ENCODE measurements at places on chromosomes 12 and 14. TPM values are rescaled to one million over a fixed set of nuclear protein-coding genes. Genes with fewer than 3 reads are reported as not detected.

DNA sequence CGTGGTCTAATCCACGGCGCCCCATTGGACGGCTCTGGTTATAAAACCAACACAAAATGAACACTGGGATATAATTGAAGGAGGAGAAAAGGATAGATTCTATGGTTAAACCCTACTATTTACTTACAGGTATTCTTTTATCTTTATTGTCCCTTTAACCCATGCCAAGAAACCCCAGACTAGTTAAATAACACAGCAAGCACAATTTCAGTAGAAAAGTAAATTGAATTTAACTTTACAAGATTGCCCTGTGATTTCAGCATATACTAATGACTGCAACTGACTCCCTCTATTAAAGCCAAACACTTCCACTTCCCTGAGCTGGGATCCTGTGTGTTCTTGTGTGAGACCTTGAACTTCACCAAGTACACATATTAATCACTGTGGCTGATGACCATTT is 45.3 kb downstream of the BCL11B start:
- H3K4me3 ChIP-seq, result no peak overlapping the region
- H3K36me3 ChIP-seq, result no peaks in the 10 kb centered on the region

GRCh38 chr14:63938198-63939005 is 85.6 kb downstream of the SYNE2 start:
- H3K27ac ChIP-seq, result no peak overlapping the region
- H3K4me1 ChIP-seq, result no peaks in the 10 kb centered on the region
- H3K4me3 ChIP-seq, result no peak overlapping the region
- H3K27me3 ChIP-seq, result no peaks in the 10 kb centered on the region
- H3K36me3 ChIP-seq, result no peaks in the 10 kb centered on the region

FAM186B gene
- 0.27 TPM for total RNA-seq

- no peak overlapping the region for H3K4me3 ChIP-seq
- no peak for DNase-seq
- peaks cover 1% of the 10 kb centered on the region for H3K36me3 ChIP-seq
- no peak overlapping the region for H3K27ac ChIP-seq
- no peaks in the 10 kb centered on the region for H3K27me3 ChIP-seq
Measured at GRCh38 chr14:81890020-81890419, 356.4 kb upstream of the SEL1L start.

TMEM19 gene
- 25.7 TPM for total RNA-seq

DNA sequence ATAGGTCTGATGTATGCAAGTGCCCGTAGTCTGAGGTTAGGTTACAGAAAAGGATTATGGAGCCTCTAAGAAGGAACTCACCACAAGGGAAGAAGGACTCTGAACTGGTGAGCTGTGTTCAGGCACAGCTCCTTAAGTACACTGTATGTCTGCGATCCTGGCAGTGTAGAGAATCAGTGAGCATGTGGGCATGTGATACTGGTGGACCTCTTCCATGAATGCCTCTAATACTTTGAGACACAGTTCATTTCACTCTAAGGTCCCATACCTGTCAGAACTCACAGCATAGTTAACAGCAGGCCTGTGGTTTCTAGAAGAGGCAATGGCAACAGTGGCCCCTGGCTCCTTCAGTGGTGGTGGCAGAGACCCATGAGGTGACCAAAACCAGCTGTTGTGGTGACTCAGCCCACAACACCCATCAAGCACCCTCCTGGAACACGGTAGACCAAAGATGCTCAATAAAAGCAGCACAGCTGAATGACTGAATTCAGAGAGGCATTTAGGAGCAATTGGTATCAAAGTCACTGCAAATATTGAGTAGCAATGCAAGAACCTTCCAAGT is 6.9 kb upstream of the OR6J1 start:
- no peaks in the 10 kb centered on the region for H3K36me3 ChIP-seq
- DNase-seq, result no peak
- peak overlapping the region; percentile 88 for H3K27ac ChIP-seq
- H3K4me1 ChIP-seq, result peaks cover 68% of the 10 kb centered on the region

METTL3 gene
- total RNA-seq, result 38.5 TPM

ENDOU gene
- not detected for total RNA-seq

- H3K27me3 ChIP-seq, result no peaks in the 10 kb centered on the region
- no peaks in the 10 kb centered on the region for H3K36me3 ChIP-seq
- H3K4me3 ChIP-seq, result no peak overlapping the region
- DNase-seq, result no peak
- H3K27ac ChIP-seq, result peak overlapping the region; percentile 88
- peaks cover 35% of the 10 kb centered on the region for H3K4me1 ChIP-seq
Measured at GRCh38 chr12:122918827-122919226, 22.9 kb upstream of the VPS37B start.
